ENCODE measurements at places on chromosomes 2 and 18.

GRCh38 chr2:232829988-232830387 is 40.1 kb upstream of the SNORC start:
- no peak for DNase-seq

DNA sequence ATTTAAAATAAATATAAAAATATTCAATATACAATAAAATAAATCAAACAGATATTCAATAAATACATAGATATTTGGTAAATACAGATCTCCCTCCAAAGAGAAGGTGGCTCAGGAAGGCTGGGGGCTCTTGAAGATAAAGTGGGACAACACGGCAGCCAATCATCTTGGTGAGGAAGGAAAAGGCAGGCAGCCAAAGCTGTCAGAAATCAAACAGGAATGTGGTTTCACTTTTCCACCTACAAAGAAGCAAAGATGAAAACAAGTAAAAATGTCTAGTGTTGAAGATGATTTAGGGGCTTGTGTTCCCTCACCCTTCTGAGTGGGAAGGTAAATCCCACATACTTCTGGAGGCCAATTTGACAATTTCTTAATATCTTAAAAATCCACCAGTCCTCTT is 85.7 kb downstream of the B3GNT2 start:
- no peak for DNase-seq

- DNase-seq = no peak
Measured at GRCh38 chr18:49081511-49082155, 130.9 kb upstream of the SMAD7 start.

- no peak for DNase-seq
Measured at GRCh38 chr2:108870069-108870644, 83.6 kb downstream of the CCDC138 start.

- DNase-seq = no peak
Measured at GRCh38 chr2:79936715-79937114, 367.8 kb downstream of the LRRTM1 start.

DNA sequence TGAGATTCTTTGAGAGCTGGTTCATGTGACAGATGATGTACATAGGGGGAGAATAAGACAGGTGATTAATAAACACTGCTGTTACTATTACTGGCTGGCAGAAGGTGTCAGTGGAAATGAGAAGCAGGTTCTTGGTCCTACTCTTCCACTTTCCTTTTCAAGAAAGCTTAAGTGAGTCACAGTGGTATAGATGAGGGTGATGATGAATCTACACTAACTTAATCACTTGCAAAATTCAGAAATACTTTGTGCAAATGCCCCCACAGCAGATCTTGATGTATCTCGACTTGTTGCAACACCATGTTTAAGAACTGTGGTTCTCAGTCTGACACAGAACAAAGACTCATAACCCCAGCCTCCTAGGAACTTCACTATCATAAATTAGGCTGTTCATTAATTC is 35.9 kb upstream of the MGAT5 start:
- DNase-seq = no peak

DNA sequence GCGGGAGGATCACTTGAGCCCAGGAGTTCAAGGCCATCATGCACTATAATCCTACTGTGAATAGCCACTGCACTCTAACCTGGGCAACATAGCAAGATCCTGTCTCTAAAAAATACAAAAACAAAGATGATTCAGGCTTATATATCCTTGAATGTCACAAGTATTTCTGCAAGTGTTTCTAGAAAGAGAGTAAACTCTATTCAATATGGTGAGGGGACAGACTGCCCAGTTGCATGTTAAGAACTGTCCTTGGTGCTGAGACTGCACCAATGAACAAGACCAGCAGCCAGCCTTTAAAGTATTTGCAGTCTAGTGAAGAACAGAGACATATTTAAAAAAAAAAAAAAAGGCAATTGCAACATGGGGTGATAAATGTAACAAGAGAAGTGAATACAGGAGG is 16.4 kb downstream of the MAP3K19 start:
- DNase-seq = peak; percentile 17

DNA sequence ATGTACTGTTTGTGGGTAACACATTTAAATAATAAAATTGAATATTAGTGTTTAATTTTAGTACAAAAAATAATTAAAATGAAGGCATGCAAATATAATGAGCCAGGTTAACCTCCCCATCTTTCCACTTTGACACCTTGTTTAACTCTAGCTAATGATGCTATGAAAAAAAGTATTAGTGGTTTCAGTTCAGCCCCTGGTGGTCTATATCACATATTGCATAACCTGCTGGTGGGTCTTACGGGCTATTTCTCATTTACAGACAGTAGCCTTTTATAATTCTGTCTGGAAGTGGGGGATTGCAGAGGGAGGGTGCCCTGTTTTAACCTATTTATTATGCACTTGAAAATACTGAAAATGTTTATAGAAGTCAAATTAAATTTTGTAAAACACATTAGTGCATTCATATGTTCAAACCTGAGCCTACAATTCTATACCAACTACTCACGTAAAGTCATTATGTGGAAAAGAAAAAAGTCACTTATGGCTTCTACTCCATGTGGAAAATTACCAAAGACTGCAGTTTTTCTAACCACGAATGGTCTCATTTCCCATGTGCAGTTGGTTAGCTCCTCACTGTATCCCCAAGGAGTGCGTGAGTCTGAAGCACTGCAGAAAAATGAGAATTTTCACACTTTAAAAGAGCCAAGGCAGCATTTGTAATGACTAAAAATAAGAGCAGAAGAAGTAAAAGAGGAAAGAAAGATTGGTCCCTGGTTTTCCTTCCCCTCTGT is 381.0 kb downstream of the MTX2 start:
- no peak for DNase-seq

DNA sequence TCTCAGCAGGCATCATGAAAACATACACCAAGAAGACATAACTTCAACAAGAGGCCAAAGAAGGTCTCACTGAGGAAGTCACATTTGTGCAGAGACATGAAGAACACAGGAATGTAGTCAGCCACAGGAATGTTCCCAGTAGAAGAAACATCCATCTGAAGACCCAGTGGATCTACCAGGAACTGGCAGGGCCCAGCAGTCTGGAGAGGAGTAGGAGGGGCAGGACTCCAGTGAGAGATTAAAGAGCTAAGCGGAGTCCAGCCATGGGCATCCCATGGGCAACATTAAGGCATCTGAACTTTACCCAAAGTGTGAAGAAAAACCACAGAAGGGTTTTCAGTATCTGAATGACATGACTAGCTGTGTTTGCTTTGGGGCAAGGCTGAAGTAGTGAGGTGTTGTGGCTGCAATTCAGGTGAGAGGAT is 103.1 kb downstream of the UPP2 start:
- DNase-seq = no peak

GRCh38 chr2:192247456-192247855 is 52.7 kb upstream of the TMEFF2 start:
- no peak for DNase-seq

- no peak for DNase-seq
Measured at GRCh38 chr2:16291226-16291625, 350.9 kb downstream of the MYCN start.

DNA sequence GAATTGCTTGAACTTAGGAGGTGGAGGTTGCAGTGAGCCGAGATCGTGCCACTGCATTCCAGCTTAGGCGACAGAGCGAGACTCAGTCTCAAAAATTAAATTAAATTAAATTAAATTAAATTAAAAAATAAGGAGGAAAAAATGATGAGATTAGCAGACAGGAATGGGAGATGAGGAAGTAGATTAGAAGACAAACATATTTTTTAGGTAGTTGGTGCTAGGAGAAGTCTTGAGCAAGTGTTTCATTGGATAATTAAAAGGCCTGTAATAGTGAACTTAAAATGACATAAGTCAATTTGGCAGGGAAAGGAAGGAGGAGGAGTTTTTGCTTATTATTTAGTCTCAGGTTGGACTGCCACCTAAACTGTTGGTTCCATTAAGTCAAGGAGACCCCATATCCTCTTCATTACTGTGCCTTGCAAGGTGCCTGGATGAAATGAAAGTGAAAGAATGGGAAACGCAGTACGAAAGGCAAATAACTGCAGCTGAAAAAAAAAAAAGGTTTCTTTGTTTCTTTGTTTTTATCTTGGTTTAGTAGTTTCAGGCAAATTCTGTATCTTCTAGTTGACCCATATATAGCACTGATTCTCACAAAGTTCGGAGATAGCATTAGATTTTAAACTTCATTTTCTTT is 162.0 kb downstream of the SLC8A1 start:
- DNase-seq = no peak

- DNase-seq = no peak
Measured at GRCh38 chr2:141497272-141497671, 633.5 kb downstream of the LRP1B start.

- no peak for DNase-seq
Measured at GRCh38 chr2:157428500-157429175, 15.3 kb downstream of the CYTIP start.
